ENCODE measurements at places on chromosomes 7 and 10. TPM values are rescaled to one million over a fixed set of nuclear protein-coding genes. Genes with fewer than 3 reads are reported as not detected.
A peak's percentile ranks its signal among the peaks of the same experiment; 100 is the strongest.

Gene NFE2L3
- total RNA-seq = not detected

Gene GHRHR
- not detected for total RNA-seq

Gene SFTPD
- total RNA-seq = not detected

Gene SPDYE5
- not detected for total RNA-seq

Gene SLC13A1
- total RNA-seq = 0.03 TPM

Gene TRIM4
- total RNA-seq = 18.5 TPM

Gene TRPV5
- total RNA-seq = not detected

Gene NODAL
- total RNA-seq = not detected

GRCh38 chr10:58023341-58024073 lies 244.2 kb downstream of the IPMK start:
- DNase-seq = peak; percentile 24

DNA sequence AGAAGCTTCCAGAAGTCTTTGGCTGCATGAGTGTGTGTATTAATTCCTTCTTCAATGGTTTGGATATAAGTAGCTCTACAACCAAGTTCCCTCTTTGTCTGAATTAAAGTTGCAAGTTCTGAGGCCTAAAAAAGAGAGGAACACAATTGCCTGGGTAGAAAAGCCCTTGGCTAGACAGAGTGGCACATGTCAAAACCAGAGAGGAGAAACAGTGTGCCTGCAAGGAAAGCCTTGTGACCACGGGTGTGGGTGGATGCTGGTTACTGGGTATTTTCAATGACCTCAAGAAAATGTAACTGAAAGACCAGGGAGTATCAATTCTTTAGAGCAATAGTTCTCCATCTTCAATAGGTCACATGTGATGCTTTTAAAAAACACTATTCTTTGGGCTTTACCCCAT lies 148.3 kb downstream of the SVIL start:
- no peak for DNase-seq

DNA sequence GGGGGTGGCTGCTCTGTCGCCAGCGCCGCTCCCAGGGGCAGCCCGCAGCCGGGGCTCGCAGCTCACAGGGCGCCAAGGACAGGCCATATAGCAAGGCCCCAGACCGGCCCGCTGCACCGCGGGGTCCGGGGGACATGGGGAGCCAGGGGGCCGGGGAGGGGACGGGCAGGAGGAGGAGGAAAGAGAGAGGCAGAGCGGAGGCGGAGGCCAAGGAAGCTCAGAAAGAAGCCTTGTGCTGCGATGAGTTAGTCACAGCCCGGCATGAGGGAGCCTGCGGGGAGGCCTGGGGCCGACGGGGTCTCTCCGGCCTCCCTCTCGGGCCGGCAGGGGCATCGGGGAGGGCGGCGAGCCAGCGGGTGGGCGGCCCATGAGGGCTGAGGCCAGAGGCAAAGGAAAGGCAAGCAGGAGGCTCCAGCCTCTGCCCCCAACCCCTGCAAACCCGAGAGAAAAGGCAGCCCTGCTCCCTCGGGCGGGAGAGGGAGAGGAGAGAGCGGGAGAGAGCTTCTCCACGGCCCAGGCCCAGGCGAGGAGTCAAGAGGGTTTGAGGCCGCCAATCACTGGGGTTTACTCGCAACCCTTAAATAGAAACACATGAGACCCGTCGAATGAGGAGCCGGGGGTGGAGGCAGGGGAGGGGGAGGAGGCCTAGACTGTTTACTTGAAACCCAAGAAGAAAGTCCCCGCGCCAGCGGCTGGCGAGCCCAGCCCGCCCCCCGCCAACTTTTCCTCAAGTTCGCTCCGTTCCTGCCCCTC lies 167.9 kb downstream of the NEURL1 start:
- no peak for DNase-seq

DNA sequence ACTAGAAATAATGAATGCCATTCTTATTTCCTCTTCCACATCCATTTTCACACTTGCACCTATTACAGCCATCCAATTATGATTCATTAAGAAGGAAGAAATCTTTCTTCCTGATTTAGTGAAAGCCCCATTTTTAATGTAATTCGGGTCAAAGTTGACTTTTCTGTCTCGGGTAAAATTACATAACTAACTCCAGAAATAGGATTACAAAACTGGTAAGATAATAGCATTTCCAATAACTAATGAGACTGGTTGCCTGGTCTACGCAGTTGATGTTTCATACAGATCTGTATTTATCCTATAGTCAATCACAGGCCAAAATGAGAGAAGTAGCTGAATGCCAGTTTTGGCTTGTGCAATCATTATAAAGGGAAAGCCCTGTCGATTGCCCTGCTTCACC lies 651.5 kb upstream of the NRP1 start:
- no peak for DNase-seq

DNA sequence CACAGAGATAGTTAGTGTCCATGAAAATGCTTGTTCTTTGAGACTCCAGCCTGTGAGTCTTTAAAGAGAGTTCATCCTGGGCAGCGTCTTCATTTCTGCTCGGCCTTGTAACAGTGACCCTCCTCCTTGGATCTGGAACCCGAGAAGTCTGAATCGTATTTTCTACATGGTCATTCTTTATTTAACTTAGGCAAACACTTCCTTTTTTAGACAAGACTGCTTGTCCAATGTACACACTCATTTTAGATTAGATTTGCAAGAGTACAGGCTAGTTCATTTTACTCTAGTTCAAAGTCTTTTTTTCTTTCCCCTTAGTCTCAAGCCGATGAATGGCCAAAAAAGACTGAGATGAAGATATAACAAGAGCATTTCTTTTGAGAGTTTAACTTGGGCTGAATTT lies 133.5 kb downstream of the CHN2 start:
- DNase-seq = no peak

DNA sequence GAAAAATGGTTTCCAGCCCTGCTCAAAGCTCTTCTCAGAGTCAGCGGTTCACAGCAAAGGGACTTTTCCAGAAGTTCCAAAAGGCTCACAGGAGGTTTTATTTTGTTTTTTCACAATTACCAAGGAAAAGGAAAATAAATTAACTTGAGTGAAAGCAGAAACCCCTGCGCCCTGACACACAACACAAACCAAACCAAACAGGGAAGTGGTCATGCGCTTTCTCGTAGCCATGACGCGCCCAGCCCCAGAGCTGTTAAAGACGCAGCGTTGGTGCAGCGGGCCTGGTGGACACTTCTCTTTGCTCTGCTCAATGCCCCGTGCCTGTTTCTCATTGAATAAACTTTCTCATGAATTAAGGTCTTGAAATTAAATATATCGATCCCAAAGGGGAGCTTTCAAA lies 134.4 kb upstream of the LYZL2 start:
- no peak for DNase-seq

DNA sequence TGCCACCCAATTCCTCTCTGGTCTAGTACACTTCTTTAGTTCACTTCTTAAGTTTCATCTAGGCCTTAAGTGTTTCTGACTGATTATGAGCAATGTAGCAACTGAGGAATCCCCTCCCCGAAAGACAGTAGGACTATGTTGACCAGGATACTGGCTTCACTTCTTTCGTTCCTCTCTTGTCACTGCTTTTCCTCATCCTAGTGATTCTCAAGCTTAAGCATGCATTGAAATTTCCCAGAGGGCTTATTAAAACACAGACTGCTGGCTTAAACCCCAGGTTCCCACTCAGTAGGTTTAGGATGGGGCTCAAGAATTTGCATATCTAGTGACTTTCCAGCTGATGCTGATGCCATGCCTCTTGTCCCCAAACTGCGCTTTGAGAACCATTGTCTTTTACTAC lies 164.6 kb upstream of the WNT16 start:
- no peak for DNase-seq

- DNase-seq = no peak
Measured at GRCh38 chr7:45240273-45240771, 82.7 kb downstream of the RAMP3 start.

- DNase-seq = no peak
Measured at GRCh38 chr10:7817576-7817975, 729 bp upstream of the TAF3 start.

GRCh38 chr10:12975266-12975665 lies 26.2 kb downstream of the CCDC3 start:
- DNase-seq = no peak

- no peak for DNase-seq
Measured at GRCh38 chr10:123781324-123781900, 110.2 kb downstream of the CPXM2 start.

DNA sequence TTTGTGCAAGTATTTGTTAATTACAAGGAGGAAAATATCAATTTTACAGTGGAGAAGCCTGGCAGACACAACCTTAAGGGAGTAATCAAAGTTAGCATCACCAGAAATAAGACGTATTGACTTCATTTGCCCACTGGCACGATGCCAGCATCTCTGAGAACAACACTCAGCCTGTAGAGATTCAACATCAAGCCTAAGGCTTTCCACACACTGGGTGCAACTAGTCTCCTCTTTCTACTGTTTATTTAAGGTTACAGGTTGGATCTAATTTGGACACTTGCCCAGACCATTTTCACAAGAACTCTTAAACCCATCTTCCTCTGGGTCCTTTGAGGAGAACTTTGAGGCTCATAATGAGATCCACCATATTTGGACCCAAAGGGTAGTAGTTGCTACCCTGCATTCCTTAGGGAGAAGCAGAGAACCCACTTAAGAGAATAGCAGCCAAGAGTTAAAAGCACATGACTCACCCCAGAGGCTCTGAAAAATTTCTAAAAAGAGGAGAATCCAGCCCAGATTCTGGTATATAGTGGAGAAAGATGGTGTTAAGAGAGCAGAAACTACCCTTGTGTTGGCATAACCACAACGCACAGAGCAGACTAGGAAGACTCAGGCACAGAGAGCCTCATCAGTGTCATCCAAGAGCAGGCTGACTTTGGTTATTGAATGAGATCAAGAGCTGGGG lies 97.3 kb downstream of the CCDC71L start:
- DNase-seq = no peak

GRCh38 chr10:104252368-104252767 lies 2.3 kb upstream of the GSTO1 start:
- no peak for DNase-seq

- no peak for DNase-seq
Measured at GRCh38 chr7:70920876-70921275, 211.1 kb upstream of the GALNT17 start.

DNA sequence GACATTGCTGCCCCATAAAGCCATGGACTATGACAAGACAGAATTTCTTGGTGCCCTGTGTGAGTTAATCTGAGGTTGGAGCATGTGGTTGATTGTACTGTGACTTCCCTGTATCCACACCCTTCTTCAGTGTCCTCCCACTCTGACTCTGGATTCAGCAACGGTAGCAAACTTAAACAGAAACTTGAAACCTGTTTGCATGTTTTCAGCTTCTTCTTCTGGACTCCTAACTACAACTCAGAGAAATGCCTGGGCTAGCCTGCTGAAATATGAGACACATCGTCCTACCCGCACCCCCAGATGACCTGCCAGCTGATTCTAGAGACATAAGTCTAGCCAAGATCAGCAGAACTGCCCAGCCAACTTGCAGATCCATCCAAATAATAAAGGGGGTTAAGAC lies 78.4 kb downstream of the IPMK start:
- DNase-seq = peak; percentile 65

GRCh38 chr7:21944616-21945453 lies 864 bp downstream of the CDCA7L start:
- DNase-seq = peak; percentile 56

DNA sequence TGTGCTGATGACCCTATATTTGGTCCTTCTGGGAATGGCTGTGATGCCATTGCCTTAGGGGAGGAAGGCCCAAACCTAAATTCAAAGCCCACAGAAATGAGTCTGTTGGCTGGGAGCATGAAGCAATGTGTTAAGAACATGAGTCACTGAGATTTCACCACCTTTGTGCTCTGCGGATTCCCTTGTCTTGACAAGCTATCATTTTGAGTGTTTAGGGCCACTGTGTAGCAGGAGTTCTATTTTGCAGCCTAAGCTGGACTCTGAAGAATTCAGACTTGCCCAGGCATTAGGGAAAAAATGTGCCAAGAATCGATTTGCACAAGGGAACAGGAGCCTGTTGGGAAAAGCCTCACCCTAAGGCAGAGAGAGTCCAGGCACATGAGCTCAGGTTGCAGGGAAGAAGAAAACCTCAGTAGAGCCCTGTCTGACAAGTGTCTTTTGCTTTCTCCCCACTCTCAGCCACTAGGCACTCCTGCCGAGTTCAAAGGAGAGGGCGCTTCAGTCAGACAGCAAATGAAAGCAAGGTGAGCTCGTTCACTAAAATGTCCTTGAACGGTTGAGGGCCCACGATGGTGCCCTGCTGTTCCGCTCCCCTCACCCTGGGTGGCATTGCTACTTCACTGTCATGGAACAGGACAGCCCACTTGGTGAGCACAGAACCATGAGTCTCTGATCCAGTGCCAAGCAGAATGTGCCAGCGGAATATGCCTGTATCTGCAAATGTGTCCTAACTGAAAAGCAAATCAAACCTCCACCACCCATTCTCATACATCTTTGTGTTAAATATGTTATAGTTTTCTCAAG lies 93.6 kb downstream of the PRLHR start:
- DNase-seq = no peak

DNA sequence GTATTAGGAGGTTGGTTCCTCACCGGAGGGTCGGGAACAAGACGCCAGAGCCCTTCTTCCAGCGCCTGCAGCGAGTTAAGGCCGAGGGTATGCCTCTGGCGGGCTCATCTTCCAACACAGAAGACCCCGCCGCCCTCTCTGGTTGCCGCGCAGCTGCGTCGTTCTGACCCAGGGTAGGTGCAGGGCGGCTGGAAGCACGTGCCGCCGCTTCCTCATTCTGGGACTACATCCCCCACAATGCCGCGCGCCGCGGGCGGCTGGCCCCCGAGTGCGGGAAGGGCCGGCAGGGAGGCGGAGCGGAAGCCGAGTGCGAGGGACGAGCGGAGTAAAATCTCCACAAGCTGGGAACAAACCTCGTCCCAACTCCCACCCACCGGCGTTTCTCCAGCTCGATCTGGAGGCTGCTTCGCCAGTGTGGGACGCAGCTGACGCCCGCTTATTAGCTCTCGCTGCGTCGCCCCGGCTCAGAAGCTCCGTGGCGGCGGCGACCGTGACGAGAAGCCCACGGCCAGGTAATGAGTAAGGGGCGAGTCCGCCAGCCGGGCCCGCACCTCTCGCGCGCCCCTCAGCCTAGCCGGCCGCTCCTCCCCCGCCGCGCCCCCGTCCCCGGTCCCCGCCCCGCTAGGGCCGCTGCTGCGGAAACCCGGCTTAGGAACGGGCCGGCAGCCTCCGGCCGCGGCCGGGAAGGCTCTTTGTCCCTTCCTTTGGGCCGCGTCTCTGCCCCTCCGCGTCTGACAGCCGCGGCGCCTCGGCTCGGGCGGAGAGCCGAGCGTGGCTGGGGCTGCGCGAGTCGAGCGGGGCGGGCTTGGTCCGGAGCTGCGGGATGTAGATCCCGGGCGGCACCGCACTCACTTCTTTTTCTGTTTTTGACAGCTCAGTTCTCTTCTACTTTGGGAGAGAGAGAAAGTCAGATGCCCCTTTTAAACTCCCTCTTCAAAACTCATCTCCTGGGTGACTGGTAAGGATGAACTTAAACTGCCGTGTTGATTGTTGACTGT lies at the start of gene CCDC126:
Gene CCDC126, plus strand, starts transcription at position 289 of the 998 bp plus-strand sequence. CDS start 13,934 bp downstream, outside the sequence.
- peak; percentile 97 for DNase-seq

- no peak for DNase-seq
Measured at GRCh38 chr10:13844651-13845050, 257.9 kb downstream of the PRPF18 start.

DNA sequence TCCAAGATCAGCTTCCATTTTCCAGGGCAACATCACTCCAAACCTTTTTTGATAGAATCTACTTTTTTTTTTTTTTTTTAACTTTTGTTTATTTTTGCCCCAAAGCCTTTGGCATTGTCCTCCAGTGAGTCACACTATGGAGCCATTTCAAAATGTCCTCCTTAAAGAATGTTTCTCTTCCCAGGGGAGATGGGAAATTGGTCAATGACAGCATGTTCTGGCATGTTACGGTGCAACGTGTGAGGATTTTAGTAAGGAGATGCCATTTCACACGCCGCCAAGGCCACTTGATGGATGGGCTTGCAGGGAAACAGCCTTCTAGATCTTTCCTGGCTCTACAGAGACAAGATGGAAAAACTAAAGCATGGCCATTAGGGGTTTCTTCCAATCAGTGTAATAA lies 30.7 kb upstream of the TRIL start:
- peak; percentile 41 for DNase-seq
